ENCODE measurements at places on chromosomes 11 and 22.

GRCh38 chr11:117849781-117850414 is 25.4 kb upstream of the FXYD2 start:
- no peak for DNase-seq

DNA sequence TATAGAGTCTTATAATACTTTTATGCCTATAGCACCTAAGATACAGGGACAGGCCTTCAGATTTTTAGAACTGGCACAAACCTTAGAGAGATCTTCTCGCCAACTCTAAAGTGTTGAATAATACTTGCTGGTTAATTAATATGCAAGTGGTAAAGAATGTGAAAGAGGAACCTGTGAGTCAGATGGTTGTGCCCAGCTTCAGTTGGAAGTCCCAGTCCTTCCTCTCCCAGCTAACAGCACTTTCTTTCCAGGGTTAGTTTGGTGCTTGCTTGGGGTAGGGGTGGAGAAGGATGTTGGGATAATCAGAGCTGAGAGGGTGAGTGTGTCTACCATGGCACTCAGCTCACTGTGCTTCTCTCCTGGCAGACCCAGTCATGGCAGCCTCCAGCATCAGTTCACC is 4.9 kb upstream of the TMEM132A start:
- DNase-seq: no peak

DNA sequence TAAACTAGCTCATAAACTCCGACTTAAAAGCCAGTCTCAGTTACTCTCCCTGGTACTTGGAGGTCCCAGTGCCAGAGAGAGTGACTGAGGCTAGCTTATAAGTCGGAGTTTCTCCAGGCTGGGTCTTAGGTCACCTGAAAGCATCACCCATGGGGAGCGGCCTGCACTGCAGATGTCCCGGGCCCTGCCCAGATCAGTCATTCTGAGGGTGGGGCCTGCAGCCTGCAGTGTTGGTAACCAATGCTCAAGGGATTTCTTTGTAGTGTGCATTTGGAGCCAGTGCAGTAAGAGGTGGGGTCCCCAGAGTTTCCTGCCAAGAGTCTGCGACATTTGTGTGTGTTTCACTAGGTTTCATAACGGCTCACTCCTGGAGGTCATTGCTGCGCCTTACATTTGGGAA is 14.8 kb downstream of the TAB1 start:
- DNase-seq: no peak

- no peak for DNase-seq
Observed at GRCh38 chr11:64755681-64756361, 4.0 kb downstream of the PYGM start.

GRCh38 chr11:78350091-78350645 is 67.5 kb downstream of the GAB2 start:
- no peak for DNase-seq

DNA sequence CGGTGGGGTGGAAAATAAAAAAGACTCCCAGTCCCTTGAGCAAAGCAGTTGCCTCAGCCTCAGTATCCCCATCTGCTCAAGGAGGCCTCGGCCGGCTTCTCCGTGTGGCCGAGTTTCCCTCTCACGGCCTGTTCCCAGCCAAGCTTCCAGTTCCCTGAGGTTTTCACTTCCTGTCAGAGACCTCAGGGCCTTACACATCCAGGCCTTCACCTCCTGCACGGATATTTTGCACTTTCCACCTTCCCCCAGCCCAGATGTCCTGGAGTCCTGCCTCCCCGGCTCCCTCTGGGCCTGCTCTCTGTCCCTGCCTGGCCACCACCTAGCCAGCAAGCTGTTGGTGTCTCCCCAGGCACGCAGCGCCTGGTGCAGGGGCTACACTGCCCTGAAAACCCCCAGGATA is 41.1 kb upstream of the CD82 start:
- no peak for DNase-seq
